ENCODE measurements at places on chromosomes 12 and 14.

DNA sequence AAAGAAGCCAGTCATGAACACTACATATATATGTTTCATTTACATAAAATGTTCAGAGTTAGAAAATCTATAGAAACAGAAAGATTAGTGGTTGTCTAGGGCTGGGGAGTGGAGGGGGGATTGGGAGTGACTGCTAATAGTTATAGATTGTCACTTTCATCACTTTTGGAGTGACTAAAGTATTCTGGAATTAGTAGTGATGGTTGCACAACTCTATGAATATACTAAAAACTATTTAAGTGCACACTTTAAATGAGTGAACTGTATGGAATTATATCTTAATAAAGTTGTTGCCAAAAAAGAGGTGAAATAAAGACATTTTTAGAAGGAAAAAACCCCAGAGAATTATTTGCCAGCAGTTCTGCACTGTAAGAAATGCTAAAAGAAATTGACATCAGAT lies 9.5 kb downstream of the CATSPERB start:
- no peak for DNase-seq

DNA sequence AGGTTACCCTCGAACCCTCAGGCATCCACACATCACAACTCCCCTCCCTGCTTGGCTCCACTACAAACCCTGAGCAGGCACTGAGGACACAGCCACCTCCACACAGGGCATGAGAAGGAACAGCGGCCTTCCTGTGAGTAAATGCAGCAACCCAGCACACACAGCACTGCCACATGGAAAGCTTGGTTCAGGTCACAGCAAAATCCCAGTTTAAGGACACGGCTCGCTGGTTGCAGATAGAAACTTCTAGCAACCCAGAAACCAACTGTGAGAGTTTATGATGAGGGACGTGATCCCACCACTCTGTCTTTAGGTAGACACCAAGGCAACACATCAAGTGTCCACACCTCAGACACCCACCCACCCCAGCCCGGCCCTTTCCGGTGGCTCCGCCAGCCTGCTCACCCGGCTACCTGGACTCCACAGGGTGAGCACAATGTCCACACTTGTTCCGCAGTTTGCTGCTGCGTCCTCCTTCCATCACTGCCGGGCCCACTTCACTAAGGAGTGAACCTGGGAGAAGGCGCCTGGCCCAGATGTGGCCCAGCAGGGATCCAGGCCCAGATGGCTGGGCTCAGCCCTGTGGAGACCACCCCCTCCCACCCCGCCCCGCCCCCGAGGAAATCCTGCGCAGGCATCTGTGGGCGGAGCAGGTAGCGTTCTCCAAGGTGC lies 13.2 kb downstream of the CDCA4 start:
- no peak for DNase-seq

- DNase-seq, result no peak
These were observed 10.9 kb downstream of the RPS6KL1 start for GRCh38 chr14:74912111-74912510.

GRCh38 chr14:78278464-78279250 lies 108.5 kb downstream of the NRXN3 start:
- DNase-seq, result no peak

DNA sequence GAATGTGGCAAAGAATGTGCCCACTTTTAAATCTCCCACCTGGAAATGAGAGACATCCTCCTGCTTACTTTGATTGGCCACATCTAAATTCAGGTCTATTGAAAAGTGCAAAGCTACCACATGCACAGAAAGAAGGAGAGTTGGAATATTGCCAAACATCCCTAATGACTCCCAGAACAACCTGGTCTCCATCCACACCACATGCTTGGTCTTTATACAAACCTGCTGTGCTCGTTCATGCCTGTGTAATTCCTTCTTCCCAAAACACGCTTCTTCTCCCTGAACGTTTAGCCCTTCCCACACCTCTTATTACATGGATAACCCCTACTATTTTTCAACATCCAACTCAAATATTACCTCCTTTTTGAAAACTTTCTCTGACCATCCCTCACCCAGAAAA lies 66.2 kb upstream of the BCL2L14 start:
- no peak for DNase-seq

- DNase-seq, result no peak
These were observed 15.6 kb upstream of the TFCP2 start for GRCh38 chr12:51188359-51189051.

- DNase-seq, result no peak
These were observed 209.7 kb downstream of the SYNE2 start for GRCh38 chr14:64062381-64063115.

DNA sequence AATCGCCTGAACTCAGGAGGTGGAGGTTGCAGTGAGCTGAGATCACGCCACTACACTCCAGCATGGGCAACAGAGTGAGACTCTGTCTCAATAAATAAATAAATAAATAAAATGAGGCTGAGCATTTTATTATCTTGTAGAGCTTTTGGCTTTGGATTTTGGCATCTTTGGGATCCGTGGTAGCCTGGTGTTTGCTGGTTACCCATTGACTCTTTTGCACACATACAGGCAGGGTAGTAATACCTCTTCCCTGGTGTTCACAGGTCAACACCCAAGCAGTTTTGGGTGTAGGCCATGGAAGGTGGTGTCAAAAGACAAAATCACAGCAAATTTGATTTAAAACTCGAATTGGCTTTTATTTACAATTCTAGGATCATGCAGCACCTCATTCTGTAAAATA lies 27.8 kb downstream of the ACACB start:
- no peak for DNase-seq

- peak; percentile 75 for DNase-seq
These were observed 369.0 kb downstream of the ATP23 start for GRCh38 chr12:58310368-58310767.

DNA sequence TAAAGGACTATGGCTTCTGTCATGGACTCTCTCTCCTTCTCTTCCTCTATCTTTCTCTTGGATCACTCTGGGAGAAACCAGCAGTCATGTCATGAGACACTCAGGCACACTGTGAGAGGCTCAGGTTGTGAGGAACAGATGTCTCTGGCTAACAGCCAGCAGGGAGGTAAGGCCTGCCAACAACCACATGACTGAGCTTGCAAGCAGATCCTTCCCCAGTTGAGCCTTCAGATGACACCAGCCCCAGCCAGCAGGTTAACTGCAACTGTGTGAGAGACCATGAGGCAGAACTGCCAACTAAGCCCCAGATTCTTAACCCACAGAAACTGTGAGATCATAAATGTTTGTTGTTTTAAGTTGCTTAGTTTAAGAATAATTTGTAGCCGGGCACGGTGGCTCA lies 90.6 kb downstream of the VCPKMT start:
- DNase-seq, result no peak

GRCh38 chr12:102565555-102565954 lies 85.2 kb upstream of the IGF1 start:
- no peak for DNase-seq

- DNase-seq, result peak; percentile 92
These were observed 729.2 kb downstream of the AACS start for GRCh38 chr12:125794401-125794800.

DNA sequence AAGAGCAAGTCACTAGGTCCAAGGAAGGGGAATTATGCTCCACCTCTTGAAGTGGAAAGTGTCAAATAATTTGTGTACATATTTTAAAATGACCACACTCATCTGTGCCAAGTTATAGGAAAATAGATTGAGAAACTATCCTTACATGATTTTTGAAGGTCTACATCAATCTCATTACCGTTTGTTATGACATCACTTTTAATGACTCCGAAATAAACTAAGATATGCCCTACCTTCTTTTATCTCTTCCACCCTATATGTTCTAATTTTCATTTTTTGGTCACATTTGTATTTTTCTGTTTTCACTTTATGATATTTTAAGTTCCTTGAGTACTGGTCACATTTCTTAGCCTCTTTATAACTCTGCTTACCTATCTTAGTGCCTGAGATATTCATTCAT lies 3.3 kb upstream of the PSMC6 start:
- no peak for DNase-seq
